ENCODE measurements at places on chromosomes 4 and X.

- no peak for DNase-seq
Measured at GRCh38 chr4:26985873-26986272, 125.2 kb downstream of the STIM2 start.

DNA sequence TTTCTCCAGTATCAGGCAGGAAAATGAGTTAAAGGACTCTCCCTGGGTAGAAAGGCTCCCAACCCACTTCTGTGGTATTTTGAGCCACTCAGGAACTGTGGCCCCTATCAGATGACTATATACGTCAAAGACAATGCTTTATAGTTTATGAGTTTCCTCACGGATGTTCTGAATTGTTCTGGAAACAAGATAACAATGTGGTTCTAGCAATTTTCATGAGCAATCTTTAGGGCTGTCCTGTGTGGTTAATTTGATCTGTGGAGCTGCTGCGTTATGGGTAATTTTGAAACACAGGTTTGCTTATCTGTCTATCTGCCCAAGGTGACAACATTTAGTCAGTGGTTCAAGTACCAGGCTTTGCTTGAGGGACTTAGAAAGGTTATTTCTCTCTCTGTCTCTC is 46.7 kb upstream of the IL2 start:
- no peak for DNase-seq

GRCh38 chrX:39484159-39485068 is 613.3 kb downstream of the BCOR start:
- DNase-seq = no peak

DNA sequence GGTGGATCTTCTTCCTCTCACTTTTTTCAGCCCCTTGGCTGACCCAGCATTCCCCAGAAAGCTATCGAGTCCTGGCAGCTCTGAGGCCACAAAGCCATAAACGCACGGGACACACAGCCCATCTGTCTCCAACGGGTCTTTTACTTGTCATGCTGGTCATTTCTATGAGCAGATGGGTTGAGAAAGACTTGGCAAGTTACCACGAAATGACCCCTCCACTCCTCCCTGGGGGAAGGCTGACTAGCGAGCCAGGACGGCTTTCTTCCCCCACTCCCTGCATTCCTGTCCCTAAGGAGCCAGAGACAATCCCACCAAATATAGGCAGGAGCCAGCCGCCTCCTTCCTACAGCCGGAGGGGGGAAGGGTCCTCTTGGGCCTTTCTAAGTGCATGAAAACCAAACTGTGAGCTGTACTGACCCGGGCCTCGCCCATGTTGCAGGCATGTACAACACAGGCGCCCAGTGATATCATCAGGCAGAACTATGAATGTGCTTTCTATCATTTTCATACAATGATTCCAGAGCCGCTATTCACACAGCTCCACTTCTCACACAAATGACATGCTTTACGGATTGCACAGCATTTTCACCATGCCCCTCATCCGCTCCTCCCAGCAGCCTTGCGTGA is 28.6 kb downstream of the AFAP1 start:
- DNase-seq = no peak

GRCh38 chr4:170305627-170306026 is 215.9 kb upstream of the AADAT start:
- DNase-seq = no peak

GRCh38 chrX:13506574-13506973 is 62.8 kb upstream of the EGFL6 start:
- DNase-seq = peak; percentile 13

- no peak for DNase-seq
Measured at GRCh38 chr4:185654311-185654710, 119.0 kb upstream of the PDLIM3 start.

GRCh38 chr4:53592122-53592521 is 836 bp upstream of the LNX1 start:
- DNase-seq = no peak

DNA sequence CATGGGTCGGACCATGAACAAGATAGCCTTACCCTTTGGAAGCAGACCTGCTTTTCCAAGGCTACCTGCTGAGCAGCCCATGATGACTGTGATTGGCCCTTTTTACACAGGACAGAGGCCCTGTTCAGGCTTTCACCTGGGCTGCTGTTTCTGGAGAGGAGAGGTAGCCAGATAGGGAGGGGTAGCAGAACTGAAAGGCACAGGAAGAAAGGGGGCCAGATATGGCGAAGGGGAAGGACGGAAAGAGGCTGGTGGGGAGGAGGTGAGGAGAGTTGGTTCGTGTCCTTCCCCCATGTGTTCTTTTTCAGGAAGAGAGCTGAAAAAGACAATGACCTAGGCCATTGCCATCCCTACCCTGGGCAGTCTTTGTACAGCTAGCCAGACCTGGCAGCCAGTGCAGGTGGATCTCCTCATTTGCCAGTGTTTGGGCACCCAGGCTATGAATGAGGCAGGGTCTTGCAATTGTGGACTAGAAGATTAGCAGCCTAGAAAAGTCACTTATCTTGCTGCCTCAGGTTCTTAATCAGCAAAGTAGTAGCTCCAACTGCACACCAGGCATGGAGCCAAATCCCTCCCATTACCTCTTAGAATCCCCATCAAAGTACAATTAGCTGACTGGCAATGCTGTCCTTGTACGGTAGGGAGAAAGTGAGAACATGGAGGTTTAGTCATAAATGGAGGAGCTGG is 139.6 kb downstream of the AMMECR1 start:
- no peak for DNase-seq

DNA sequence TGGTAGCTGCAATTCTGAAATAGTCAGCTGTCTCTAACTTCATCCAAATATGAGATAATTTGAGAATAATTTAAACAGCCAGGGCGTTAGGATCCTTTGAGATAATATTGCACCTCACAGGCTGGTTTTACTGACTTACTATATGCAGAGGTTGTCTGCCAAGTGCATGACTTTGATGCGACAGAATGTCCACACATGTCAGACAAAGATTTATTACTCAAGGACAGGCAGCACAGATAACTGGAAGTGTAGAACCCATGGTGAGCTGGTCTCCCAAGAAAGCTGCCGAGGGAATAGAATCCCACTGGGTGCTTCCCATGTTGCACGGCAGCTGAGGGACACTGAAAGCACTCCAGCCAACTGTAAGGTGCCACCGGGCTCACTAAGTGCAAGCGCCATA is 166.2 kb upstream of the GALNTL6 start:
- no peak for DNase-seq

GRCh38 chr4:108982402-108983185 is 219.7 kb upstream of the ETNPPL start:
- DNase-seq = no peak

DNA sequence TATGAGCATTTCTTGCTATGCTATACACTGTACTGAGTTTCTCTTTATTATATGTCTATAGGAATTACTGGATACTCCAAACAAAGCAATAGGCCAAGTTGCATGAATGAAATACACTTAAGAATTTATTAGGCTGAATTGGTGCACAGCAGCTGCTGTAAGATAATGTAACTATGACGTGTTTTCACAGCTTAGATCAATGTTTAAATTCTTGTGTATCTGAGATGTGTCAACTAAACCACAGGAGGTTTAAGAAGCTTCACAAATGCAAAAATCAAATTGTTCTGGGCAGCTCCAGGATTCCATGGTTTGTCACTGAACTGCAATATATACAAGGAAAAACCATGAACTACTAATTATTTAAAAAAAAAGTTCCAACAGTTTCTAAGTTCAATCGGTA is 156.7 kb downstream of the MAPK10 start:
- no peak for DNase-seq

- no peak for DNase-seq
Measured at GRCh38 chrX:9654929-9655328, 110.7 kb downstream of the GPR143 start.

GRCh38 chrX:71493111-71493613 is 39.7 kb upstream of the OGT start:
- no peak for DNase-seq
